Activated CD4-positive, CD25-positive, alpha-beta regulatory T cell (primary cell): ENCODE measurements at places on chromosomes 1 and 21.

DNA sequence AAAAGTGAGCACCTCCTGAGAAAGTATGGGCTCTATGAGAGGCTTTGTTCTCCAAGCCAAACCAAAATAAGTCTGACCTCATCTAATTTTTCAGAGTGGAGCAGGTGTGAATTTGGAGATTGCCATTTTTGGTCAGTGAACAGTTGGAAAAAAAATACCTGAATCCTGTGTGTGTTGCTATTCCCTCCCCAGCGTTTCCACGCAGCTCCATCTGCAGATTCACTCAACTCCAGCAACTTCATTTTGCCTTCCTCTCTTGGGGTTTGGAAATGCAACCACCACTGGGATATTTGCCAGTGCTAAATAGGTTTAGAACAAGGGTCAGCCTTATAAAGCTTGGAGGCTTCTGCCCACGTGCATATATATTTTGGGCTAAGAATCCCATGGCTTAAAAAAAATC is 11.2 kb downstream of the CASQ2 start:
- DNase-seq, result no peak

GRCh38 chr1:26003262-26003661 is 5.4 kb upstream of the PAFAH2 start:
- DNase-seq, result no peak

DNA sequence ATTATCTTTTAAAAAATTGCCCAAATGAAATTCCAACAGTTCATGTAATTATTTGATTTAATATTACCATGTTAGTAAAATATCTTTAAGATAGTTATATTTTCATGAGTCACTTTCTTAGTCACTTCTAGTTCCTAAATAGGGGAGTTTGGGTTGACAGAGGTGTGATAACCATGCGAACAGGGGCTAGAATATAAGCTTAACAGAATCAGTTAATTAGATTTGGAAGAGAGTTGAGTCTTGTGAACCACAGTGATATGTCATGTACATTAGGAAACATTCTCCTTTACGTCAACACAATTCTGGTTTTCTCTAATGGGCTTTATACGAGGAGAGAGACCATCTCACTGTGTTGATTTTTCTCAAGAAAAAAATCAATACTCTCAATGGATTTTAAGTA is 64.8 kb upstream of the ZNF281 start:
- DNase-seq, result no peak

- DNase-seq, result no peak
Observed at GRCh38 chr1:41528106-41528505, 43.6 kb upstream of the EDN2 start.

- no peak for DNase-seq
Observed at GRCh38 chr1:29963946-29964345, 727.6 kb downstream of the PTPRU start.

GRCh38 chr21:45299026-45299863 is 11.6 kb upstream of the POFUT2 start:
- DNase-seq, result no peak

DNA sequence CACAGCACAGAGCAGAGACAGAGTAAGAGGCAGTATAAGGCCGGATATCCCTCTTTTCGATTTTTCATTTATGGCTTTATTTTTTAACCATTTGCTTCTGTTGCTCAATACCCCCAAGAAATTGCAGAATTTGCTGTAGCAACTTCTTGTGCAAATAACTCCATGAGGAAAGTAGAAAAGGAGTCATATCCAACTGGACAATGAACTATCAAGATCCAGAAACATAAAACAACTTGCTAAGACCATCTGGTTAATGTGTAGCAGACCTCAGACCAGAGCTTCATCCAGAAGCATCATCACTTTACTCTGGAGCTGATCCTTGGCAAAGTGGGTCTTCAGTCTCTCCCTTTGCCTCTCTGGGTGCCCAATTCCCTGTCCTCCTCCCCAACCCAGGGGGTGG is 45.9 kb downstream of the ZNF697 start:
- no peak for DNase-seq

DNA sequence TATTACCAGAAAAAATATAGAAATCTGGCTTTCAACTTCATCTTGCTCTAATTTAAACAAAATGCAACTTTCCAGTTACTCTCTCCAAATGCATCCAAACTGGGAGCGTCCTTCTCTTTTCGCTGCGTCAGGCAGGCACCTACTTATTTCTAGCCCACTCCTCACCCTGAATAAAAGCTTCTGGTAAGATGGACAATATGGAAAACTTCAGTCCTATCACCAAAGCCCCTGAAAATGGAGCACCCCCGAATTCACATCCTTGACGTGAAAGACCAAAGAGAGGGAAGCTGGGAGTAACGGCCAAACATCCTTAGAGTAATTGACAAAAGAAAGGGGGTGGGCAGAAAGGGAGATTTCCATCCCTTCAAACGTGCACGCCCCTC is 5.5 kb upstream of the PROX1 start:
- no peak for DNase-seq
